Stimulated activated CD4-positive, alpha-beta T cell treated with anti-CD3 and anti-CD28 coated beads, TNF-alpha, amount 100 ng/mL, for 24 hours (primary cell): ENCODE measurements at places on chromosomes 5 and 9.

- no peak for DNase-seq
Measured at GRCh38 chr9:88344013-88344412, 44.2 kb upstream of the SPIN1 start.

GRCh38 chr5:60036192-60036938 is 142.8 kb upstream of the PDE4D start:
- no peak for DNase-seq

- no peak for DNase-seq
Measured at GRCh38 chr9:7370381-7370780, 429.2 kb downstream of the DMAC1 start.

DNA sequence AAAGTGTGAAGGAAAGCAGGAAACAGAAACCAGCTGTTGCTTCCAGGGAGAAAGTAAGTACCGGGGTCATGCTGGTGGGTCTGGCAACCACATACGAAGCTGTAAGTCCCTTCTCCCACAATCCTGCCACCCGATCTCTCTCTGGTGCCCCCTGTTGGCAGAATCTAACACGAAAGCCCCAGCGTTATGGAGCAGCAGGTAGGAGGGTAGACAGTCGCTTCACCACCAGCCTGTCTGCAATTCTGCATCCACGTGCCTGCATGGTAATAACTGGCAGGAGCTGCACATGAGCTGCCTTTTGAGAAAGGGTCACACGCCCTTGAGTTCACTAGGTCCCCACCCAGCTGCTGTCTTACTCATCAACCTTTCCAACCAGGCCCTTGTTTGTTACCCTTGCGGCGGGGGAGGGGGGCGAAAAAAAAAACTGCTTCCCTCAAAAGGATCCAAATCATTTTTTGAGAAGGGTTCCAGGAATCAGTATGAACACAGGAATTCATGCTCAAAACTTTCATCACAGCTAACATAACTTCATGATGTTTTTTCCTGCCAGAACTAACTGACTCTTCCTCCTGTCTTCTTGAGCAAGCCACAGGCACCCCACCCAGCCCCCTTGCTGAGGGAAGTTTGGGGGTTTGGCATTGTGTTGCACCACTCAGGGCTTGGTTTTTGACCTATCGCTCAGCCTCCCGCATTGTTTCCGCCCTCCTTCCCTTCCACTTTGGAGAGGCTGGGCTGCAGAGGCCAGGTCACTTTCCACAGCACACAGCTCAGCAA is 19.6 kb upstream of the TMEM252 start:
- peak; percentile 13 for DNase-seq

DNA sequence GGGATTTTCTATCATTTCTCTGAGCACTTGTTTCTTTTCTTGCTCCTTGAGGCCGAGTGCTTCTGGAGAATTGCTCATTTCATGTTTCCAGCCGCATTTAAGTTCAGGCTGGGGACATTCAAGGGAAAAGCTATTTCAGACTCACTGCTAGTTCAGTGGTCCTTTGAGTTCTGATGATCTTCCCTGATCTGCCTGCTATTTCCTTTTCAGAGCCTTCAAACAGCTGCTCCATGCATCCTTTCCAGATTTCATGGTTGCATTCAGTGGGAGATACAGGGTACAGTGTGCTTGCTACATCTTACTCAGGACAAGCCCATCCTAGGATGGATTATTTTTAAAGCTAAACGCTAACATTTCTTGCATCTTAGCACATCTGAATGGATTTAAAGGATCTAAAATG is 14.7 kb downstream of the NDUFS4 start:
- no peak for DNase-seq

DNA sequence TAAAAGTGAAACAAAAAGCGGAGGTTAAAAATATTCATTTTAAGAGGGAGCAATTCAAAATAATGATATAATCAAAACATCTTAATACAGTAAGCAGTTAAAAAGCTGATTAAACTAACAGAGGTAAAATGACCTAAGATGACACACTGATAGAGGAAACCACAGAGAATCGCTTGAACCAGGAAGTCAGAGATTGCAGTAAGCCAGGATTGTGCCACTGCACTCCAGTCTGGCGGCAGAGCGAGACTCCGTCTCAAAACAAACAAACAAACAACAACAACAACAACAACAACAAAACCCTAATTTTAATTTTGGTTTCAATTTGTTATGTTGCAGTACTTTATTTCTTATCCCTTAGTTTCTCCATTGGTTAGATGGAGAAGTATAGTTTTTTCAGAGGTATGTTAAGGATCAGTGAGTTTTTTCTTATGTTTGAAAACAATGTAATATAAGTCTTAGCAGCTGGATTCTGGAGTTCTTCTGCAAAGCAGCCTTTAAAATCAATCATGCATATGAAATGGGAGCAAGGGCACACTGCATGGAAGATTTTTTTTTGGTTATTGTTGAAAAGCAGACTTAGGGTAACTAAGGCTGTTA is 58.5 kb downstream of the MLANA start:
- no peak for DNase-seq

DNA sequence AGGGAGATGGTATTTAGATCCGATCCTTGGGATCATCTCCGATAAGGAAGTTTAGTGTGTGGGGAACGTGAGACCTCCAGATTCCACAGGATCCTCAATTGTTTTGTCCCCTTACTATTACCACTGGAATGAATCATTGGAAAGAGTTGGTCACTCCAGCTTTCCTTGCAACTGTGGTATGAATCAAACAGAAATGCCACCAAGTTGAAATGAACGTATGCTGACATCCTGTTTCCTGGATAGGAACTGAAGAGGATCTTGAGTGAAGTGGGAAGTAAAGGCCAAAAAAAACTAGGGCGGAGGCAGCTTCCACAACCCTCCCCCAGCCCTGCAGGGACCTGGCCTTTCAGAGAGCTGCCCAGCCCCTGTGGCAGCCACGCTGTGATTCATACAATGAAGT is 23.9 kb downstream of the IRX1 start:
- DNase-seq, result no peak

GRCh38 chr5:149617760-149618306 is 36.5 kb downstream of the ARHGEF37 start:
- DNase-seq, result no peak
